ENCODE measurements at places on chromosomes 2 and 18. TPM values are rescaled to one million over a fixed set of nuclear protein-coding genes. Genes with fewer than 3 reads are reported as not detected.

SERPINB12 gene
- polyA plus RNA-seq = not detected

PDE1A gene
- polyA plus RNA-seq = 27.3 TPM

SULT1C4 gene
- 3.3 TPM for polyA plus RNA-seq

IL1RL1 gene
- 28.8 TPM for polyA plus RNA-seq

MDH1B gene
- 0.55 TPM for polyA plus RNA-seq

XIRP2 gene
- polyA plus RNA-seq = 0.16 TPM

SLC9A2 gene
- not detected for polyA plus RNA-seq

RAB11FIP5 gene
- polyA plus RNA-seq = 13.5 TPM

IL36RN gene
- not detected for polyA plus RNA-seq

MLPH gene
- polyA plus RNA-seq = 14.4 TPM

ZNF385B gene
- polyA plus RNA-seq = 0.10 TPM

FOXI3 gene
- polyA plus RNA-seq = not detected

DYSF gene
- polyA plus RNA-seq = 20.7 TPM

KIAA2012 gene
- polyA plus RNA-seq = not detected

KCNG2 gene
- polyA plus RNA-seq = 0.45 TPM

C2orf66 gene
- 0.82 TPM for polyA plus RNA-seq

FIGN gene
- 1.7 TPM for polyA plus RNA-seq

ITSN2 gene
- 21.1 TPM for polyA plus RNA-seq

POMC gene
- polyA plus RNA-seq = 9.8 TPM

SMYD1 gene
- 0.11 TPM for polyA plus RNA-seq

LYPD6B gene
- polyA plus RNA-seq = 4.3 TPM

KRCC1 gene
- polyA plus RNA-seq = 48.0 TPM

IL1RN gene
- polyA plus RNA-seq = 11.6 TPM

LGALSL gene
- 2.3 TPM for polyA plus RNA-seq

PDE11A gene
- 0.72 TPM for polyA plus RNA-seq

SKA1 gene
- polyA plus RNA-seq = 0.07 TPM

CNDP1 gene
- 0.20 TPM for polyA plus RNA-seq

MAPK4 gene
- polyA plus RNA-seq = 0.36 TPM

SCYGR6 gene
- not detected for polyA plus RNA-seq

DCC gene
- 0.13 TPM for polyA plus RNA-seq

SP140 gene
- polyA plus RNA-seq = 0.85 TPM

TMEM178A gene
- 1.5 TPM for polyA plus RNA-seq

GCG gene
- polyA plus RNA-seq = 258 TPM

FRZB gene
- polyA plus RNA-seq = 6.4 TPM

ROCK1 gene
- polyA plus RNA-seq = 5.7 TPM

DNAJC5G gene
- not detected for polyA plus RNA-seq

ERFE gene
- polyA plus RNA-seq = 0.41 TPM

UGT1A5 gene
- polyA plus RNA-seq = not detected

REL gene
- polyA plus RNA-seq = 8.5 TPM

RNASEH1 gene
- 8.2 TPM for polyA plus RNA-seq

IDH1 gene
- 39.8 TPM for polyA plus RNA-seq

Data from adipose tissue (tissue), 3 donors.